Stimulated activated CD8-positive, alpha-beta memory T cell treated with anti-CD3 and anti-CD28 coated beads, Interleukin-4, amount 100 ng/mL, for 4 hours (primary cell): ENCODE measurements at places on chromosomes 1 and 21.
A peak's percentile ranks its signal among the peaks of the same experiment; 100 is the strongest.

DNA sequence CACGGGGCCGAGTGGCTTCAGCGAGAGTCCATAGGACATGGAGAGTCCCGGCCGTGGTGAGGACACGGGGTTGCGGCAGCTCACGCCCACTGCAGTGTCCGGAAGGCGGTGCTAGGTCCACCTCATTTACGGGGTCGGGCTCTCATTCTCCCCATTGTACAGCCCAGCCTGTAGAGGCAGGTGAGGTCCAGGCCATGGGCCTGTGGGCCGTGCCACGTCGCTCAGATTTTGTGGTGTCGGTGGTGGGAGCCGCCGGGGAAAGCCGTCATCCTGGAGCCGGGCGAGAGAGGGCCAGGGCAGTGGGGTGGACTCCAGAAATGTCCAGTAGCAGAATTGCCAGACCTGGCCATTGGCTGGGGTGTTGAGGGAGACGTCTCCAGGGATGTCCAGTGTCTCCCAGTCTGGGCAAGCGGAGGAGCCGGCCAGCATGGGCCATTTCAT lies 59.4 kb downstream of the PRKCZ start:
- DNase-seq = no peak

- DNase-seq = no peak
These were observed 273.7 kb upstream of the AJAP1 start for GRCh38 chr1:4380564-4381168.

DNA sequence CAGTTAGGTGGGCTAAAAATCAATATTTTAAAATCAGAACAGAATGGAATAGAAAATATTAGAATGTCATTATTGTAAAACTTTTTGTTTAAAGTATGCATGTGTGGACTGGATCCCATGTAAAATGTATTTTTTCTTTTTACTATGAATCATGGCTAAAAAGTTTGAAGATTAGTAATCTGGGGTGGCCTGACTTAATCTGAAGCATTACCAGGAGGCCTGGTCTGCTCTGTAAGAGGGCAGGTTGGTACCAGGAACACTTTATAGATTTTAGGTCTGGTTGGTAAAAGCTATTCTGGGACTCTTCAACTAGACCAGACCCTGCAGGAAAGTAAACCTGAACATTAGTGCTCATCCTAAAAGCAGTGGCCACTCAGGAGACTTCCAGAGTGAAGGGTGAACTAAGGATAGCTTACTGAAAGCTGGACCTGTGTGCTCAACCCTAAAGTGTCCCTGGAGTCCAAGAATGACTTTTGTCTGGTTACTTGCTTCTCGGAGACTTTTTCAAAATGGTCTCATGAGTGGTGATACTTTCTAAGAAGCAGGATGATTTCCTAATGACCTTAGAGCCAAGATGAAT lies 16.5 kb downstream of the RGL1 start:
- no peak for DNase-seq

- peak; percentile 80 for DNase-seq
These were observed at the start of gene FOXD2 for GRCh38 chr1:47437447-47438164. FOXD2 (plus strand) TSS chr1:47438044; CDS start chr1:47438136, 92 bp downstream.
